Activated CD4-positive, alpha-beta T cell treated with anti-CD3 and anti-CD28 coated beads, Interleukin-2, amount 10 ng/mL, durations not matched to agents 7 days and 5 days (primary cell): ENCODE measurements at places on chromosomes 12 and 14. TPM values are rescaled to one million over a fixed set of nuclear protein-coding genes. Genes with fewer than 3 reads are reported as not detected.
A peak's percentile ranks its signal among the peaks of the same experiment; 100 is the strongest.

- DNase-seq, result no peak
Observed at GRCh38 chr12:80622271-80622670, 85.2 kb upstream of the MYF6 start.

DNA sequence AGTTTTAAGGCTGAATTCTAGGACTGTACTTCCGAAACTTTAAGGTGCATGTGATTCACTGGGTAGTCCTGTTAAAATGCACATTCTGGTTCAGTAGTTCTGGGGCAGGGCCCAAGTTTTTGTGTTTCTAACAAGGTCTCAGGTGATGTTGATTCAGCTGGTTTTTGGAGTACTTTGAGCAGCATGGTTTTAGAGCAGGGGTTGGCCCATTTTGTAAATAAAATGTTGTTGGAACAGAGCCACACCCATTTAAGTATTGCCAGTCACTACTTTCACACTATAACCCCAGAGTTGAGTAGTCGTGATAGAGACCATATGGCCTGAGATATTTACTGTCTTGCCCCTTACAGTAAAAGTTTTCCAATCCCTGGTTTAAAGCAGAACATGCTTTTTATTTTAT is 111.3 kb downstream of the SYNE2 start:
- no peak for DNase-seq

DNA sequence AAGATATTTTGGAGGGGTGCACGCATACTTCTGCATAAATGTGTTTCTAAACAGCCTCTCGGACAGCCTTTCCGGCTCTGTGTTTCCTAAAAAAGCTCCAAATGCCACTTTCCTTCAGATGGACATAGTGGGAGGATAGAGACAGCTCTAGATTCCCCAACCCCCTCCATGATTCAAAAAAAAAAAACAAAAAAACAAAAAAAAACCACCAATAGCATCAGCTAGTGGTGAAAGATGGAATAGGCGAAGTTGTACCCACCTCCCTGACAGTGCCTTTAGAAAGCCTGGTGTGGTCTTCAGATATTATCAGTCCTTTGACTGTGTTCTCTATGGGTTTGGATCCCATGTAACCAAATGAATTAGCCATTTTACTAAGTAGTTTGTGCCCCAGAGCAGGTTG is 94.1 kb downstream of the PHETA1 start:
- DNase-seq, result no peak

- DNase-seq, result no peak
Observed at GRCh38 chr12:119341020-119341419, 6.5 kb downstream of the CCDC60 start.

DNA sequence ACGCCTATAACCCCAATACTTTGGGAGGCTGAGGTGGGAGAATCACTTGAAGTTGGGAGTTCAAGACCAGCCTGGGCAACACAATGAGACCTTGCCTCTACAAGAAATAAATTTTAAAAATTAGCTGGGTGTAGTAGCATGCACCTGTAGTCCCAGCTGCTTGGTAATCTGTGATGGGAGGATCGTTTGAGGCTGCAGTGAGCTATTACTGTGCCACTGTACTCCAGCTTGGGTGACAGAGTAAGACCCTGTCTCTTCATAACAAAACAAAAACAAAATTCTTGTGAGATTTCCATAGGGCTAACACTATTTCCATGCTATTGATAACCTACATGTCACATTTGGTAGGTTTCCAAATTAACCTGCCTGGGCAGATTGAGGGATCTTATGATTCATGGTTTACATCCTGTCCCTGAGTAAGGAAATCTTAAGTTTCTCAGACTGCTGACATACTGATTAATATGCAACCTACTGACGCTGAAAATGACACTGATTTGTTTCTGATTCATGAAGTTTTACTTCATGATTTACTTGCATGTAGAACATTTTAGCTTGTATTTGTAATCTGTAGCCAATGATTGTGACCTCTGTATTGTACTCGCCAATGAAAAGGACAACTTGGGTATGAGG is 15.9 kb downstream of the ATP6V1D start:
- no peak for DNase-seq

- no peak for DNase-seq
Observed at GRCh38 chr12:131923260-131923659, 5.8 kb upstream of the PUS1 start.

DNA sequence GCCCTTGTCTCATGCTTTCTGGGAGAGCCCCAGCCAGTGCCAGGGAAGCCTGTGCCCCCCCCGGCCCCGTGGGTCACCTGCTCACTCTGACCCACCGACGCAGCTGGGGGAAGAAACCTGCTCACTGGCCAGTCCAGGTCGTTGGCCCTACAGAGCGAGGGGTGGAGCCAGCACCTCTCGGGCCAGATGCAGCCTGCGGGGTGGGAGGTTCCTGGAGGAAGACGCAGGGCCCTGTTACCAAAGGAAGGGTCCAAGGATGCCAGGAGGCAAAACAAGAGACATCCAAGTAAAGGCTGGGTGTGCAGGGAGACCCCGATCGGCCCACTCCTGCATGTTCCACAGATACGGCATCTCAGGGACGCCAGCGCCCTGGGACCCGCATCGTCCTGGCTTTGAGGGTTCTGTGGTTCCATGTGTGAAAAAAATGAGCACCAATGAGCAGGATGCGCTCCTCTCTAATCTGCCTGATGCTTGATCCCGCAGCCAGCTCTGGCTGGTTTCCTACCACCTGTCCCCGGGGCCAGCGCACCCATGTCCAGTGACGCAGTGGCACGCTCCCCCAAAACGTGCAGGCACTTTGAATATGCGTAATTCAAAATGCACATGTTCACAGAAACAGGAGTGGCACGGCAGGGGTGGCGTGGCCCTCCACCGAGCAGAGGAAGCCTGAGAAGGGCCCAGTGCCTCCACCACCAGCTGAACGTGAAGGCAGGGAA is 66.0 kb upstream of the GALNT9 start:
- no peak for DNase-seq

GRCh38 chr14:54881761-54882401 is 20.7 kb downstream of the GCH1 start:
- DNase-seq, result peak; percentile 39

GRCh38 chr14:63472986-63473788 is 70.0 kb downstream of the PPP2R5E start:
- DNase-seq, result no peak

DNA sequence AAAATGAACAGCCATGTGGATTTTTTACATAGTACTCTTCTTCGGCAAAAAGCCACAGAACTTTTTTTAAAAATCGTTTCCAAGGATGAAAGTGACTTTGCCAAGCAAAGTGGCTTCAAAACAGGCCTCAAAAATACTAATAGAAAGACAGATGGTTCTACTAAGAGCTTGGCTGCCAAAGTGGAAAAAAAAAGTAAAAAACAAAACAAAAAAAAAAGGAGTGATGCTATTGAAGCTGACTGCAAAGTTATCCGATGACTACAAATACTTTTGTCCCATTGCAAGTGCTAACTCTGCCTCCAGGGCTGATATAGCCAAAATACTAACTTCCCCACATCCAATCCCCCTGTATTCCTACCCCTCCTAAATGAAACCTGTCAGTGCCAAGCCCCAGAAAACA is 277.6 kb downstream of the SOX5 start:
- DNase-seq, result no peak

- DNase-seq, result peak; percentile 73
Observed at GRCh38 chr12:2795291-2796186, 769 bp downstream of the FKBP4 start.

GRCh38 chr12:58420503-58420902 is 479.1 kb downstream of the ATP23 start:
- DNase-seq, result no peak

GRCh38 chr12:31600750-31601149 is 9.8 kb upstream of the DENND5B start:
- DNase-seq, result no peak

DNA sequence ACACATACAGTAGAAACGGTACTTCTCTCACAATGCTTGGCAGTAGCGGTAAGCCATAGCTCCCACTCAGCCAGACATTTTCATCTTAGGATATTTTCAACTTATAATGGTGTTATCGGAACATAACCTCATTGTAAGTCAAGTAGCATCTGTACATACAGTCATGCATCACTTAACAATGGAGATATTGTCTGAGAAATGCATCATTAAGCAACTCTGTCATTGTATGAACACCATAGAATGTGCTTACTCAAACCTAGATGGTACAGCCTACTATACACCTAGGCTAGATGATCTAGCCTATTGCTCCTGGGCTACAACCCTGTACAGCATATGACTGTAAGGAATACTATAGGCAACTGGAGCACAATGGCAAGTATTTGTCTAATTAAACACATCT is 40.8 kb downstream of the RPS6KA5 start:
- DNase-seq, result no peak

DNA sequence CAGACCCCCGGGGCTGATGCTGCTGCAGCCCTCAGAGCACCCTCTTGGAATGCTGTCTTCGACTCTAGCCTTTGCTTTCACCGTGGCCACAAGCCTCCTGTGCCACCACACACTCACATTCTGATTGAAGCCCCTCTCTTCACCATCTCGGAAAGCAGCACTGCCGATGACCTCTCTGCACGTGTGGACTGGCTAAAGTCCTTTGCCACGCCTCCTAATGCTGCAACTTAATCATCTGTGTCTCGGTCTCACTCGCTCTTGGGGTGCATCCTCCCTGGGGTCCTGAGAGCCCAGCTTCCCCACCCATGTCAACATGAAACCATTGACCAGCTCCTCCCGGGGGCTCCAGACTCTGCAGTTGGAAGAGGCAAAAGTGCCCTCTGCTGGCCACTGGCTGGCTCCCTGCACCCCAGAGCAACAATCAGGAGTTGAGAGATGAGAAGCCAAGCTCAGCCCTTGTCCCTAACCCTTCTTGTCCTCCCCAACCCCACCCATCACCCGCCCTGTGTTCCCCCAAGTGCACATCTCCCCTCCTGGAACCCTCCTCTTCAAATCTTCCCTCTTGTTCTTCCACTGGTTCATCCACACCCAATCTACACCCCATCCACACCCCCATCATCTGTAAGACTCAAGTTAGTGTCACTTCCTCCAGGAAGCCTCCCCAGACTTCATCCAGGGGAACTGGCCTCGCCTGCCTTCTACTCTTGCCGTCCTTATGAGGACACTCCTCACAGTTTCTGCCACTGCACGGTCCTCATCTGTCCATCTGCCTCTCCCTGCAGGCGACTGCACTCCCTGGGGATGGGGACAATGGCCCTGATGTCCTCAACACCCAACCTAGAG is 23.6 kb upstream of the FAM181A start:
- no peak for DNase-seq

- DNase-seq, result no peak
Observed at GRCh38 chr12:75917083-75917482, 114.5 kb downstream of the PHLDA1 start.

DNA sequence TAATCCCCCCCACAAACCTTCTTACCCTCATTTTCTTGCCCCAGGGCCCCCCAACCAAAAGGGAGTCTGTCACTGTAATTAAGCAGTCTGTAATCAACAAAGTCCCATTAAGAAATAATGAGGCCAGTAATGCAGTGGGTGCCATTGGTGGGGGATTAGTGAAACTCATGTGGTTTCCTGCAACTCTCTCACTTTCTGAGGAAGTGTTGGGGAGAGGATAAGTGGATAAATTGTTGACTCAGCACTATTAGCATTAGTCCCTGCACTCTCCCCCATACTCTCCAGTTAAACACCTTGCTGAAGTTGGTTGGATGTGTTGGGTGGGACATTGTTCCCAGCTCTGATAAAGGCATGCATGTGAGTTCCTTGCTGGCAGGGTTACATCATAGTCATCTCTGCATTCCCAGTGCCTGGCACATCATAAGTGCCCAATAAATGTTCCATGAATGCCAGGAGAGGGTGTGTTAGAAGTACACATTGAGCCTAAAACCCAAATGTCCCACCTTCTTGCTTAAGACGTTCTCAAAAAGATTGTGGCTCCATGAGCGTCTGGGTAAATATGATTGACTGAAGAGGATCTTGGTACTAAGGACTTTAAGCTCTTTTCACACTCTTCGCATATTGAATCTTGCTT is 45.8 kb upstream of the HOXC13 start:
- DNase-seq, result no peak

DNA sequence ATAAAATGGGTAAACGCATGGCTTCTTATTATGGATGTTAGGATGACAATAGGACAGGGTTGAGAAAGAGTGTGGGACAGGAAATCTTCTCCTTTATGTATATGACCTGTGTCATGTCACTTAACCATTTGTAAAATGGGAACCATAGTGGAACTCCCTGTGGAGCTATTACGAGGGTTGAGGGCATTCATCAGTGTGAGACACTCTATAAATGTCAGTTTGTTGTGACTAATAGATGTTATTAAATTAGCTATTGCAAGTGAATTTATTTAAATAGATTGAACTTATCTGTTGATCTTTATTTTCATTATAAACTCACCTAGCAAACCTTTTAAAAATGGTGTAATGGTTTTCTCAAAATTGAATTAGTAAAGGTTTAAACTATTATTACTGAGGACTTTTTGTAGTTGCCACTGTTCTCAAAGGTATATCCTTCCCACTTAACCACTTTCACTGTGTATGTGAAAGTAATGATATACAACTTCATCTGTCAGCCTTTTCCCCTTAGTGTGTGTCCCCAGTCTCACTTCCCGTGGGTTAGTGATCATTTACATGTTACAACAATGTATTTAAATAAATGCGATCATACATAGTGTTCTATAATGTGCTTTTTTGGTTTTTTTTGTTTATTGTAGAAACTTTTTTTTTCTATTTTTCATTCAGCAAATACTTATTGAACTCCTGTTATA is 17.1 kb downstream of the HELB start:
- DNase-seq, result no peak

- DNase-seq, result peak; percentile 69
Observed at GRCh38 chr12:68317047-68317667, 15.0 kb downstream of the MDM1 start.

DNA sequence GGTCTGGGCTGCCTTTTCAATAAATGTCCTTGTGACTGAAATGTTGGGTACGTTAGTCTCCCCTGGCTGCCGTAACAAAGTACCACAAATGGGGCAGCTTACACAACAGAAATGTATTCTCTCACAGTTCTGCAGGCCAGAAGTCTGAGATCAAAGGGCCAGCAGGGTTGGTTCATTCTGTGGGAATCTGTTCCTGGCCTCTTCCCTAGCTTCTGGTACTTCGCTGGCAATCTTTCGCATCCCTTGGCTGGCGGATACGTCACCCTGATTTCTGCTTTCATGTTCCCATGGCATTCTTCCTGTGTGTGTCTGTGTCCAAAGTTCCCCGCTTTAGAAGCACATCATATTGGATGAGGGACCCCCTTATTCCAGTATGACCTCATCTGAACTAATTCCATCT is 95.8 kb upstream of the NCOR2 start:
- no peak for DNase-seq

DNA sequence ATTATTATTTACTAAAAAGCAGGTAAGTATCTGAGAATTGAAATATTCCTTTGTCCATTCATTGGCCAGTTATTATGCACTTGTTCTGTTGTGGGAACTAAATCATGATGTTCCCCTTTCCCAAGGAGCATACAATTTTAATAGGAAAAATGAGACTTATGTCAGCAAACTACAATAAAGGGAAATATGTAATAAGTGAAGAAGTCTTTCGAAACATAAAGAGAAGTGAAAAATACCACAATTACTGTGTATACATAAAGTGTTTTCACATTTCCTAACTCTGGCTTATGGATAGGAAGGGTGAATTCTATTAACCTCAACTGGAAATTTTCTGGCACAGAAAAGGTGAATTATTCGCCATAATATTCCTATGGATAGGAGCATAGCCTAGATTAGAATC is 78.4 kb upstream of the DNM1L start:
- DNase-seq, result no peak

The ABHD12B gene
- total RNA-seq, result not detected

The SLCO1B1 gene
- not detected for total RNA-seq

The SIRT4 gene
- total RNA-seq, result 1.8 TPM

The CCDC175 gene
- not detected for total RNA-seq

The MRPL52 gene
- total RNA-seq, result 101 TPM
